ENCODE measurements at places on chromosomes 1 and 21. TPM values are rescaled to one million over a fixed set of nuclear protein-coding genes. Genes with fewer than 3 reads are reported as not detected.

- H3K4me3 ChIP-seq: no peak overlapping the region
- no peaks in the 10 kb centered on the region for H3K4me1 ChIP-seq
- no peak overlapping the region for H3K27ac ChIP-seq
- no peak for DNase-seq
- H3K36me3 ChIP-seq: no peaks in the 10 kb centered on the region
These were observed 307.2 kb downstream of the HHIPL2 start for GRCh38 chr1:222240536-222241181.

DNA sequence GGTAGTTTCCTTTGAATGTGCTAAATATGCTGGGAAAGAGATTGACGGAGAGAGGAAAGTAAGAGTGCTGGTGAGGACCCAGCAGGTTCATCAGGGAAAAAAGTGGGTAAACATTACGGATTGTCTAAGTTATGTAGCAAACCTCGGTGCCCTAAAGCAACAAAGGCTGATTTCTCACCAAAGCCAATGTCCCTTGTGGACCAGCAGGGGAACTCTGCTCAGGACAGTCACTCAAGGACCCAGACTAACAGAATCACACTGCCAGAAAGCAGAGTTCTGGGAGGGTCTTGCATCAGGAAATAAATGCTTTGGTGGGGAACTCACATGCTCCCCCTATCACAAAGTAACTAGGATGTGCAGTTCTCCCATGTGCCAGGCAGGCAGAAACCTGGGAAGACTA, 1.7 kb upstream of the IKBKE start:
- no peak overlapping the region for H3K4me3 ChIP-seq
- H3K36me3 ChIP-seq: no peaks in the 10 kb centered on the region
- DNase-seq: no peak
- no peak overlapping the region for H3K27ac ChIP-seq
- H3K27me3 ChIP-seq: no peaks in the 10 kb centered on the region

- H3K36me3 ChIP-seq: no peaks in the 10 kb centered on the region
- H3K27me3 ChIP-seq: peaks cover 6% of the 10 kb centered on the region
- no peak overlapping the region for H3K4me3 ChIP-seq
- no peak overlapping the region for H3K27ac ChIP-seq
- no peak for DNase-seq
- peaks cover 7% of the 10 kb centered on the region for H3K4me1 ChIP-seq
These were observed 4.3 kb upstream of the BSND start for GRCh38 chr1:54994355-54994990.

GRCh38 chr1:20399196-20399595, 86.8 kb downstream of the CAMK2N1 start:
- H3K27ac ChIP-seq: no peak overlapping the region
- H3K27me3 ChIP-seq: no peaks in the 10 kb centered on the region
- no peaks in the 10 kb centered on the region for H3K36me3 ChIP-seq
- no peak overlapping the region for H3K4me3 ChIP-seq

The PTPRF gene
- 7.4 TPM for total RNA-seq

DNA sequence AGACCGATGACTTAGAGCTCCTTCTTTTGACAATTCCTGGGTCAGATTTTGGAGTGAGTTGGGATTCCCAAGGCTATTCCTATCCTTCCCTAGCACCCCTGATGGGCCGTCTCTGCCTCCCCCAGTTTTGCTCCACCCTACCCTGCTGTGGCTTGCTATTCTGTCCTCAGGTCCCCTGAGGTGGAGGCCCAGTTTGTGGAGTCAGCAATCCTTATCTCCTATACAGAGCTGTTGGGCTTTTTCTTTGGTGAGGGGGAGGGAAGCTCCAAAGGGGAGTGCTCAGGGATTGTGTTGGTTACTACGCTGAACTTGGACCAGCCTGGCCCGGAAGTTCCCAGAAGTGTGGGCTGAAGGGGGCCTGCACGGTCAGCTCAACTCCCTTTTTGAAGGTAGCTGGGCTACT, 7.6 kb downstream of the SESN2 start:
- no peak overlapping the region for H3K4me3 ChIP-seq
- no peak for DNase-seq
- no peaks in the 10 kb centered on the region for H3K27me3 ChIP-seq
- no peaks in the 10 kb centered on the region for H3K36me3 ChIP-seq
- H3K27ac ChIP-seq: no peak overlapping the region
- H3K4me1 ChIP-seq: peaks cover 21% of the 10 kb centered on the region

DNA sequence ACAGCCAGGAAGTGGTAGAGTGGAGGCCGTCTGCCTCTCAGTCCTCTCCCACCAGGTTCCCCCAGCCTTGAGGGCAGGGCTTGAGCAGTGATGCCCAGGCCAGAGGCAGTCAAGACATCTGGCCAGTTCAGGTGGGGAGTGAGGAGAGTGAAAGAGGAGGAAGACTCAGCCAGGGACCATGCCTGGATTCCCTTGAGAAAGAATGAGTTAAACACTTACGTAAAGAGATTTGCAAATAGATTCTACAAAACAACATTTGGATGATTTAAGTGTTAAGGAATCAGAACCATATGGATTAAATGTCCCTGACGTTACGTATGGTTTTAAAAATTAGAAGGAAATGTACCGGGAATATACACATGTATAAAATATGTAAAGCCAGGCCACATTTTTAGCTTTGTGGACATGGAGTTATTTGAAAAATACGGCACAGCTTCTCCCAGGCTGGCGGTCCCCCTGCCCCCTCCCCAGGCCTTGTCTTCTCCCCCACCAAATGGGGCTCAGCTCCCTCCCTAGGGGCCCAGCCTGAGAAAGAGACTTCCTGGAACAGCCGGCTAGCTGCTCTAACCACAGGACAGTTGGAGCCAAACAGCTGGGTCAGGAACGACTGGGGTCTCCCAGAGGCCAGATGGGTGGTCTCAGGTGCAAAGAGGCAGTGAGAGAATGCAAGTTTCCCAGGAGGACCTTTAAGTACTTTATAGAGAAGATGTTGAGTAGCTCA, 188.3 kb upstream of the EDN2 start:
- H3K27ac ChIP-seq: no peak overlapping the region
- no peaks in the 10 kb centered on the region for H3K27me3 ChIP-seq
- H3K4me3 ChIP-seq: no peak overlapping the region
- DNase-seq: no peak

- H3K4me3 ChIP-seq: no peak overlapping the region
- H3K36me3 ChIP-seq: no peaks in the 10 kb centered on the region
These were observed 243.4 kb downstream of the TRABD2B start for GRCh38 chr1:47753808-47754207.

DNA sequence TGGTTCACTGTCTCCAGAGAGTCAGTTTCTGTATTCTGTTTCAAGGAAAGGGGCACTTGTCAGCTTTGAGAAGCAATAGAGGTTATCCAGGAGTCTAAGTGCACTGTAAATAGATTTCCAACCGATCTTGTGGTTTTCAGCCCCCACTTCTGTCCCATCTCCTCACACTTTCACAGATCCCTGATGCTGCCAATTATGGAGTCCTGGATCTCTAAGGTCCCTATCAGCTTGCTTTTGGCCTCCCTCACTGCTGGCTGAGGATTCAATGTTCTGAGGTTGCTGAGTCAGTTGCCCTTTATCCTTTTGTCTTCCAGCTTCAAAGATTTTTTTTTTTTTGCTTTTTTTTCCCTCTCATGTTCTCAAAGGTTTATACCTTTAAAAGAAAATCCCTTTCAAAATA, 98.4 kb downstream of the DIRAS3 start:
- DNase-seq: no peak
- no peaks in the 10 kb centered on the region for H3K4me1 ChIP-seq
- H3K4me3 ChIP-seq: no peak overlapping the region
- no peak overlapping the region for H3K27ac ChIP-seq

DNA sequence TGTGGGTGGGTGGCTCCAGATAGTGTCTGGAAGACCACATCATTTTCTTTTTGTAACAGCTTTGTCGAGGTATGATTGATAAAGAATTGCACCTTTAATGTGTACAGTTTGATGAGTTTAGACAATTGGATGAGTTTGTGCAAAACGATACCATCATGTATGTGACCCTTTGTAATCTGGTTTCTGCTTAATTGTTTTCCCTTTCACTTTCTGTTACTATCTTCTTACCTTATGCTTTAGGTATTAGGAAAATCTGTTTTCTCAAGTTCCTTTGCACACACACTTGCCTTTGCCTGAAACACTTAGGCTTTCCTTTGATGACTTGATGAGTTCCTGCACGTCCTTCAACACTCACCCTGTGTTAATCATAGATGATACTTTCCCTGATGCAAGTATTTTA, 6.8 kb downstream of the OR10Z1 start:
- DNase-seq: no peak
- no peak overlapping the region for H3K27ac ChIP-seq
- H3K27me3 ChIP-seq: no peaks in the 10 kb centered on the region

The TESK2 gene
- 2.8 TPM for total RNA-seq

The ERG gene
- 6.3 TPM for total RNA-seq

- no peak overlapping the region for H3K4me3 ChIP-seq
- H3K27ac ChIP-seq: no peak overlapping the region
- no peaks in the 10 kb centered on the region for H3K27me3 ChIP-seq
- no peak for DNase-seq
- H3K36me3 ChIP-seq: no peaks in the 10 kb centered on the region
- H3K4me1 ChIP-seq: no peaks in the 10 kb centered on the region
These were observed 440.4 kb downstream of the RPS6KC1 start for GRCh38 chr1:213491468-213491867.

The DNAI4 gene
- total RNA-seq: 10.3 TPM

The TIMM17A gene
- total RNA-seq: 59.1 TPM

Measured in right atrium auricular region (tissue), 2 donors.